ENCODE measurements at places on chromosomes 12 and 14.
A peak's percentile ranks its signal among the peaks of the same experiment; 100 is the strongest.

DNA sequence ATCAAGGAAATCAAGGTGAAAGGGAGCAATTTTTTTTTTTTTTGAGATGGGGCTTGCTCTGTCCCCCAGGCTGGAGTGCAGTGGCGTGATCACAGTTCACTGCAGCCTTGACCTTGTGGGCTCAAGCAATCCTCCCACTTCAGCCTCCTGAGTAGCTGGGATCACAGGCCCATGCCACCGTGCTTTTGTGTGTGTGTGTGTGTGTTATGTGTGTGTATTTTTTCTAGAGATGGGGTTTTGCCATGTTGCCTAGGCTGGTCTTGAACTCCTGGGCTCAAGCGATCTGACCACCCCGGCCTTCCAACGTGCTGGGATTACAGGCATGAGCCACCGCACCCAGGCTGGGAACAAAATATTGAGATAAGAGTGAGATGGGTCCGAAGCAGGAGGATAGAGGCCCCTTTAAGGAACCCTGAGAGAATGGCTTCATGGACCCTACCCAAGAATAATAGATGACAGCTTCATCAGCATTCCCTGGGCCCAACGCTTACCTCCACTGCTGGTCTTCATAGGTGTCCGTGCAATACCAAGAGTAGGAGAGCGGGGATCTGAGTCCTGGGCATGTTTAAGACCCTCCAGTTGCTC lies 1.0 kb downstream of the CDCA3 start:
- no peak overlapping the region for H3K27ac ChIP-seq
- DNase-seq: no peak
- peaks cover 25% of the 10 kb centered on the region for H3K4me1 ChIP-seq
- H3K36me3 ChIP-seq: no peaks in the 10 kb centered on the region

DNA sequence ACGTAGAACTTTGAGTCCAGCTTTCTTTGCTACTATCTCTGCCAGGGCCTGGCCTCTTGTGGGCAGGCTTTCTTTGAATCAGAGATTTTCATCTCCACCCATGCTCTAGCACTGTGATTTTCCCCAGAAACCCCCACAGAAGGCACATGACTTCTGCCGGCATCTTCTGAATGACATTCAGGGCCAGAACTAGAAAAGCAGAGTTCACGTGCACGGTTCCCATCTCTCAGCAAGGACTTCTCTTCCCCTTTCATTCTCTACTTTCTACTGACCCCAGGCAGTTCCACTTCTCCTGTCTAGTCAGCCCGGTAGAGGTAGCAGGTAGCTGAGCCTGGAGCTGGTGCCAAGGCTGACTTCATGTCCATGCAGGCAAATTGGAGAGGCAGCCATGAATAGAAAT lies 26.9 kb downstream of the BATF start:
- H3K4me3 ChIP-seq: no peak overlapping the region
- no peaks in the 10 kb centered on the region for H3K27me3 ChIP-seq
- no peaks in the 10 kb centered on the region for H3K36me3 ChIP-seq

GRCh38 chr14:49939884-49940510 lies 47.1 kb downstream of the ARF6 start:
- no peaks in the 10 kb centered on the region for H3K27me3 ChIP-seq
- 0 out of 2 replicates have a peak overlapping the region, but pooled peaks have one; percentile 42 for H3K27ac ChIP-seq
- H3K4me1 ChIP-seq: peaks cover 20% of the 10 kb centered on the region
- H3K36me3 ChIP-seq: no peaks in the 10 kb centered on the region
- no peak for DNase-seq
- no peak overlapping the region for H3K4me3 ChIP-seq

GRCh38 chr12:49089821-49090773 lies 4.5 kb downstream of the DHH start:
- H3K27me3 ChIP-seq: peaks cover 23% of the 10 kb centered on the region
- no peak overlapping the region for H3K4me3 ChIP-seq
- DNase-seq: no peak
- peaks cover 25% of the 10 kb centered on the region for H3K4me1 ChIP-seq
- no peak overlapping the region for H3K27ac ChIP-seq
- no peaks in the 10 kb centered on the region for H3K36me3 ChIP-seq

DNA sequence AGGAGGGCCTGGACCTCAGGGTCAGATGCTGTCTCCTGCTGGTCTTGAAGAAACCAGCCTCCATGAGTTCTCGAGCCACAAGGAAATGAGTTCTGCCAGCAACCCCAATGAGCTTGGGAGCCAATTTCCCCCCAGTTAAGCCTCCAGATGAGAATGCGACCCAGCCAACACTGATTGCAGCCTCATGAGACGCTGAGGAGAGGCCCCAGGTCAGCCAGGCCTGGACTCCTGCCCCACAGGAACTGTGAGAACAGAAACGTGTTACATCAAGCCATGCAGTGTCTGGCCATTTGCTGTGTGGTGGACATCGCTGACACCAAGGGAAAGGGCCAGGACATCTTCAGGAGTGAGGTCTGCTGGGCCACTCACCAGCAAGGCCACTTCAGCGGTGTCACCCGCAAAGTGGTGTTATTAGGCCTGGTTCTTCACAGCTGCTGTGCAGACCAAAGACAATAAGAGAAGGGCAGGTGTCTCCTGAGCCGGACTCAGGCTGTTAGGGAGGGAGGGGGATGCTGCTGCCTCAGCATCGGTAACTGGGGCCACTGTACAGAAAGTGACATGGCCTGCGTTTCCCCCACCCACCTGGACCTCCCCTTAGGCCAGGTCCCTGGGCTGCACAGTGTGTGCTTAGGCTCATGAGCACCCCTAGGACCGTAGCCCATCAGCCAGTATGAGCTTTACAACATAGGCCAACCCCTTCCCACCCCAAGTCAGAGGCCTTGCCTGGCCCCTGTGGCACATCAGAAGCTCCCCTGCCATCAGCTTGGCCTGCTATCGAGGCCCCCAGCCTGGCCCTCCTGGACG lies 272.4 kb upstream of the RTL1 start:
- no peaks in the 10 kb centered on the region for H3K4me1 ChIP-seq
- H3K27ac ChIP-seq: no peak overlapping the region
- no peak overlapping the region for H3K4me3 ChIP-seq
- no peaks in the 10 kb centered on the region for H3K36me3 ChIP-seq

DNA sequence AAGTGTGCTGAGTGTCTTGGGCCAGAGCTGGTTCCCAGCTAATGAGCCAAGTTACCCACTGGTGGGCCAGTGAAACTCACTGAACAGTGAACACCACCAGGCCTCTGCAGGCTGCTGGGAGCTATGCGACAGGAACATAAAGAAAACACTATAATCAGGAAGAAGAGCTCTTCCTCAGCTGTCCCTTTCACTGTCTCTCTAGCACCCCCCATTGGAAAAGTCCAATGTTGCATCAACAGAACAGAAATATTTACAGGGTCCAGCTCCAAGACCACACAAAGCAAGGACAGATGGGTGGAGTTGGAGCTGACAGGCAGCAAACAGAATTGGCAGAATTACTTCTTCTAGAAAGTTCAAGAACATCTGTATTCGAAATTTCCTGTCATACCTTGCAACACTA lies 903.6 kb upstream of the TMEM132C start:
- no peak for DNase-seq
- H3K4me3 ChIP-seq: no peak overlapping the region
- H3K4me1 ChIP-seq: no peaks in the 10 kb centered on the region
- no peaks in the 10 kb centered on the region for H3K36me3 ChIP-seq

DNA sequence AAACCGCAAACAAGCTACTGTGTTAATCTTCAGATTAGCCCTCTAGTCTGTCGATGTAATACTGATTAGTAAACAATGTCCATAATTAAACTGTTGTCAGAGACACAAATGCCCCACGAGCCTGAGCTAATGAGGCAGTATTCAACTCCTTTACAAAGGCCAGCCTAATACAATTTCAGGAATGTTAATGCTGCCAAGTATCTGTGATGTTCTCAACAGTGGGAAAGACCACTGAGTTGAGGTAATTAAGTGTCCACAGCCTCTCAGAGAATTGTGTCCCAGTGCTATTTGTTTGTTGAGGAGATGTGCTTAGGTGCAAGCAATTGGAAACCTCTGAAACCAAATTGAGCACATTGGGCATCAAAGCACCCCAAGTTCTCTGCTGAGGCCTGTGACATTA lies 139.4 kb upstream of the CDKN3 start:
- no peaks in the 10 kb centered on the region for H3K36me3 ChIP-seq
- no peak for DNase-seq
- no peak overlapping the region for H3K4me3 ChIP-seq
- H3K27me3 ChIP-seq: no peaks in the 10 kb centered on the region
- H3K27ac ChIP-seq: no peak overlapping the region

- no peak for DNase-seq
- peaks cover 4% of the 10 kb centered on the region for H3K4me1 ChIP-seq
- H3K27ac ChIP-seq: no peak overlapping the region
- H3K27me3 ChIP-seq: no peaks in the 10 kb centered on the region
- no peak overlapping the region for H3K4me3 ChIP-seq
- no peaks in the 10 kb centered on the region for H3K36me3 ChIP-seq
These were observed 97.2 kb upstream of the SLC24A4 start for GRCh38 chr14:92225731-92226130.

DNA sequence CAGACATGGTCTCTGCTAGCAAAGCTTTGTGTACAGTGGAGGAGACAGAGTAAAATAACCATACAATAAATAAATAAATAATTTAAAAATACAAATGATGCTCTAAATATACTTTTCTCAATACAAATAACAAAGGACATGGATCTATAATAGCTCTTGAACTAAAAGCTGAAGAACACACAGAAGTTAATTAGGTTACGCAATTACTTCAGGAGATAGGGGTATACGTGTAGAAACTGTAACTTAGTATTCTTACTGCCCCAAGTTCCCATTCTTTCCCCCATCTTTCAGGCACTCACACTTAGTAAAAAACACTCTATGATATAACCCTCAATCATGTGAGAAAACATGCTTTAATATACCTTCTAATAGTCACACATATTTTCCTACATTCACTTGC lies 44.2 kb downstream of the INSM2 start:
- H3K27me3 ChIP-seq: no peaks in the 10 kb centered on the region
- no peaks in the 10 kb centered on the region for H3K36me3 ChIP-seq
- no peak overlapping the region for H3K4me3 ChIP-seq
- no peak overlapping the region for H3K27ac ChIP-seq

DNA sequence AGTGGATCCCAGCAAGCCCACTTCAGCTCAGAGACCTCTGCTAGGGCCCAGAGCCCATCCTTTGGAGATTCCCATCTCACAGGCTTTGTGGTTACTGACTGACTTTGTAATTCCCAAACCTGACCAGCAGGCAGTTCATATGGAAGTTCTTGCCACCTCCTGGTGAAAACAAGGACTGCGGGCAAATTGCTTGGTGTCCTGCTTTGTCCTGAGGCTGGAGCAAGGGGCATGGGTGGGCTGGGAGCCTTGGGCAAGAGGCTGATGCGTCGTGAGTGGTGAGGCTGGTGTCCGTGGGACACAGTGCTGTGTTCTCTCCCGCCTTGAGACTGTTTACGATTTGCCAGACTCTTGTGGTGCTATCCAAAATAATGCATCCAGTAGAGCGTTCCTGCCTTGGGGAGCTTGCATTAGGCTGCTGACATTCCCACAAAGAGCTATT lies 91.0 kb downstream of the LRRC74A start:
- H3K4me1 ChIP-seq: peaks cover 96% of the 10 kb centered on the region
- H3K4me3 ChIP-seq: no peak overlapping the region
- H3K27ac ChIP-seq: peak overlapping the region; percentile 91
- no peaks in the 10 kb centered on the region for H3K36me3 ChIP-seq
- no peaks in the 10 kb centered on the region for H3K27me3 ChIP-seq

DNA sequence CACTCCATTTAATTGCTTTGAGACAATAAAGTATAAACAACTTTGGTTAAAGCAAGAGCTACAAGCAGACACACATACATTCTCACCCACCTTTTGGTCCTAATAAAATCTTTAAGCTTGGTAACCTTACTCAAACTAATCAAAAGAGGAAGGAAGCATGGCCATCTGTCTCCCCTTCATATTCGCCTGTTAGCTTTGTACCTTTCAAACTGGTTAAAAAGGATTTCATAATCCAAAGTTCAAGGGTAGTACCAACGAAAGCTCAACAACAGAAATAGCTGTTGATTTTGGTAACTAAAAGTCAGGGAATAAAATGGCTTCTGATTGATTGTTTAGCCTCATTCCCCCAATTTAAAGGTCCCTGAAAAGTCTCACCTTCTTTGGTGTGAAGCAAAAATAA lies 456.9 kb downstream of the BCAT1 start:
- H3K36me3 ChIP-seq: no peaks in the 10 kb centered on the region
- H3K4me3 ChIP-seq: no peak overlapping the region
- DNase-seq: no peak
- no peaks in the 10 kb centered on the region for H3K27me3 ChIP-seq
- no peak overlapping the region for H3K27ac ChIP-seq
- H3K4me1 ChIP-seq: no peaks in the 10 kb centered on the region

DNA sequence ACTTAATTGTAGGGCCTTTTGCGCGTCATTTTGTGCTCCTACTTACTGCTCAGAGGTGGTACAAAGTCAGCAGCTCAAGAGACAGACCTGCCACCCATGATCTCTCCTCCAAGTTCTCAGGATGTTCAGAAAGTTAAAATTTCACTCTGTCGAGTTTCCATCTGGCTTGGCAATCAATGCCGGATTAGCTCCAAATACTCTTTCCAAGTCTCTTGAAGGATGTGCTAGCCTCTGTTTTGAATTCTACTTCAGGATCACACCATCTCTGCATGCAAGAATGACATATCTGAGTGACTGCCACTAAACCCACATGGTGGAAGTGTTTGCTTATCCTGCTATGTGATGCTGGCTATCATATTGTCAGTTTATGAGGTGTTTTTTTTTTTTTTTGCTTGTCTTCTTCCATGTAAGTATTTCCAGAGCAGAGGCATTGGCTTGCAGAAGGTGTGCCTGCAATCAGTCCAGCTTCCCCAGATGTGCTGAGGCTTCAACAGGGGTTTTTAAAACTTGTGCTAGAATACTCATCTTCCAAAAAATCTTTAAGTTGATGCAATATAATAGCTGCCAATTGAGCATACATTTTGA lies 125.6 kb downstream of the RGS6 start:
- no peaks in the 10 kb centered on the region for H3K36me3 ChIP-seq
- peaks cover 11% of the 10 kb centered on the region for H3K27me3 ChIP-seq
- no peak for DNase-seq

GRCh38 chr12:91562476-91562875 lies 379.9 kb upstream of the DCN start:
- no peak overlapping the region for H3K4me3 ChIP-seq
- no peak for DNase-seq
- no peaks in the 10 kb centered on the region for H3K36me3 ChIP-seq
- H3K27me3 ChIP-seq: no peaks in the 10 kb centered on the region
- H3K4me1 ChIP-seq: no peaks in the 10 kb centered on the region
- no peak overlapping the region for H3K27ac ChIP-seq

DNA sequence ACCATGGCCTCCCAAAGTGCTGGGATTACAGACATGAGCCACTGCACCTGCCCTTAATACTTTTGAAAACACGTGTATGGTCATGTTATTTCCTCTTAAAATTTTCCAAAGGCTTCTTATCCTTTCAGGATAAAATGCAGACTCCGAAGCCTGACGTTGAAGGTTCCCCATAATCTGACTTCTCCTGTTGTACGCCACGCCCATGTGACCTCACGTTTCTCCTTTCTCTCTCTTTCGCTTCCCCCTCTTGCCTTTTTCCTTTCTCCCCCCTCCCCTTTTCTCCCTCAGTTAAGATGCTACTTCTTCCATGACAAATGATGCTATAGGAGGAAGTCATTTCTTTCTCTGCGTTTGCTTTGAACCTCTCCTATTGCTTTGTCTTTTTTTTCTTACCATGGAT lies 266.0 kb downstream of the FBXL14 start:
- H3K27me3 ChIP-seq: no peaks in the 10 kb centered on the region
- peaks cover 15% of the 10 kb centered on the region for H3K4me1 ChIP-seq
- no peaks in the 10 kb centered on the region for H3K36me3 ChIP-seq
- no peak overlapping the region for H3K27ac ChIP-seq
- no peak overlapping the region for H3K4me3 ChIP-seq
- no peak for DNase-seq

GRCh38 chr12:38878333-38878705 lies 27.1 kb downstream of the CPNE8 start:
- no peak overlapping the region for H3K4me3 ChIP-seq
- no peaks in the 10 kb centered on the region for H3K36me3 ChIP-seq
- no peaks in the 10 kb centered on the region for H3K4me1 ChIP-seq

Measured in PC-9 (cell line).